NCI-H1417 treated with DMSO at 0.1 percent for 48 hours (cell line): ENCODE measurements at places on chromosomes 1 and 21.

- DNase-seq, result no peak
Measured at GRCh38 chr21:26110715-26111114, 59.9 kb downstream of the APP start.

- DNase-seq, result no peak
Measured at GRCh38 chr1:198730952-198731351, 92.1 kb downstream of the PTPRC start.

DNA sequence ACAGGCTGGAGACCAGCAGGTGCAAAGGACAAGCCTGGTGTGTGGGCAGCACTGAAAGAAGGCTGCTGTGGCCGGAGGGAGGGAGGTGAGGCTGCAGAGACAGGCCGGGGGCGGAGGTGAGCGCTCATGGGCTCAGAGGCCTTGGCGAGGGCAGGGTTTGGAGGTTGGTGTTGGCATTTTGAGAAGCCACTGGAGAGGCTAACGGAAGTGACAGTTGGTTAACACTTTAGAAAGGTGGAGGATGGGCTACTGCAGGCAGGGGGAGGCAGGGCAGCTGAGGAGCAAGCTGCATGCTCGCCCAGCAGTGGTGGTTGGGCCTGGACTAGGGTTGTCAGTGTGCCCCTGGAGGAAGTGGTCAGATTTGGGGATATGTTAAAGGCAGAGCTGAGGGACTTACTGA lies 37.5 kb downstream of the QSOX1 start:
- no peak for DNase-seq

GRCh38 chr1:58779801-58780382 lies 4.0 kb downstream of the JUN start:
- DNase-seq, result peak; percentile 77

- no peak for DNase-seq
Measured at GRCh38 chr1:86151427-86151826, 5.1 kb downstream of the COL24A1 start.

GRCh38 chr1:60065199-60065598 lies 8.4 kb downstream of the C1orf87 start:
- no peak for DNase-seq

DNA sequence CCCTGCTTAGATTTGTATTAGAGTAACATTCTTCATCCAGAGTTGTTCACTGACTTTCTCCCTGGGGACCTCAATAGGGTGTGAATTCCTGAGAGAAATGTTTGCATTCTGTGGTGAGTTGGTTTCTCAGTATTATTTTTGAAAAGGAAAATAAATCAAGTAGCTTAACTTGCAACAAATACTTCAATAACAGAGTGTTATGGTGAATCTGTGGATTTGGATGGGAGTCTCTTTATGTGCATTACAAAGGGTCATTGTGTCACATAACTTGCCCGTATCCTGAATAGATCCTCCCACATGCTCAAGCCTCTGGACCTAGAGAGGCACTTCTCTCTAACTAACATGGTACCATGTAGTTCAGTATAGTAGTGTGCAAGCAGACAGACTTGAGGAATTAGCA lies 68.4 kb upstream of the IPO9 start:
- DNase-seq, result no peak

- no peak for DNase-seq
Measured at GRCh38 chr1:10940451-10940804, 72.0 kb upstream of the TARDBP start.

- no peak for DNase-seq
Measured at GRCh38 chr1:172719066-172719627, 60.2 kb downstream of the FASLG start.

DNA sequence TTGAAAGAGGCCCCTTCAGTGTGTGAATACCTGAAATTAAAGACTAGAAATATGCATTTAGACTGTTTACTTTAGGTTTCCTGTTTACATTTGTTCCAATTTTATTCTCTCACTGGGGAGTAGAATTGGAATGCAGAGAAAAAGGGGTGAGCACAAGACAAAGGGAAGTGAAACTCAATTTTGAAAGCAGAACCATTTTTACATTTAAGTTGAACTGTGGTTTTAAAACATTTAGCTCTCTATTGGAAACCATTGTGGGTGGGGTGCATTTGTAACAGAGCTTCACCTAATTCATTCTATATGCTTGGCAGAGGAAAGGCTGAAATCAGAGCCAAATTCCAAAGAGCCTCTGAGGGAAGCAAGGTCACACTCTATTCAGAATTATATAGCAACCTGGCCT lies 235.3 kb upstream of the C1orf105 start:
- no peak for DNase-seq

DNA sequence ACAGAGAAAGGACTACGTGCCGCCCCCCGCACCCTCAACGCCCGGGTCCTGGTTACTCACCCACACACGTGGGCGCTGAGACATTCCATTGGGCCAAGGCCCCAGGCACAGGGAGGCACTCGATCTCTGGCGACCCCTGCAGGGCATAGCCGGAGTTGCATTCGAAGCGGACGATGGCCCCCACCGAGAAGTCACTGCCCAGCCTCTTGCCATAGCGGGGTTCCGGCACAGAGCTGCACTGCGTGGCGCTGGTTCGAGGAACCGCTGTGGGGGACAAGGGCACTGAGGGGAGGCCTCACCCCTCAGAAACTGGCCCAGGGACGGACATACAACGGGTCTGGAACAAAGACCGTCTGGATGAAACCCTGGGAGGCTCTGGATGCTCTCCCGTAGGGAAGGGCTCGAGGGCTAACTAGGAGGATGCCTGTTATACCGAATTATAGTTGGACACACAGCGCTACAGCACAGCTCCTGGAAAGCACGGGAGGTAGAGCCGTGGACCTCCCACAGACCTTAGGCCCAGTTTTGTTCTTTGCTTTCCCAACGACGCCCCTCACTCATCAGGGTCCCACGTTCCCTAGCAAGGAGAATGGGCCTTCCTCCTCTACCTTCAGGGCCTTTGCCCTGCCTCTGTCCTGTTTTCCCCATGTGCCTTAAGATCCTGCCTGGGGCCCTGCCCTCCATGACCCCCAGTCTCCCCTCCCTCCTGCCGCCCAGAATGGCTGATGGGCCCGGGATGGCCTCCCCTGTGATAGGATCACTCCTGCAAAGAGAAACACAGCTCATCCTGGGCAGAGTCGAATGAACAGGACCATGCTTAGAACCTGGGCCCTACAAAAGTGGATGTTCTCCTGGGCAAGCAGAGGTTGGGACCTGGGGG lies 152.8 kb downstream of the ZSCAN20 start:
- DNase-seq, result no peak

GRCh38 chr1:66556161-66556611 lies 22.2 kb downstream of the SGIP1 start:
- no peak for DNase-seq

GRCh38 chr1:173294843-173295242 lies 87.7 kb upstream of the TNFSF4 start:
- no peak for DNase-seq

DNA sequence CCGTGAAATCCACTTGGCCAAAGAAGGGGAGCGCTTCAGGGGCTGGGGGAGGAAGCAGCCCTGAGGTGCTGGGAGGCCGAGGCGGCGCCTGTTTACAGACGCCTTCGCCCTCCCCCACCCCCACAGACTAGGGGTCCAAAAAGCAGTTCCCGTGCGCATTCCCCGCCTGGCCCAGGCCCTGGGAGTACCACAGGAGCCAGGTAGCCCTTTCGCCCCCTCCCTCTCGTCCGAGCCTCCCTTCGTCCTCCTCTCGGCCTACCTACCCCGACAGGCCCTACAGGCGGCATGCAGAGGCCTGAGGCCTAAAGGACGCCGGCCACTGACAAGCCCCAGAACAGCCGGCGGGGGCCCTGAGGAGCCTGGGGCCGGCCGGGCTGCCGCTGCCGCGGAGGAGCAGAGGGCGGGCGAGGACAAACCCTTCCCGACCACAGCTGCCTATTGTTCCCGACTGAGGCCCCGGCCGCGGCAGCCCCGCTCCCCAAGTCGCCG lies 522 bp downstream of the RC3H1 start:
- DNase-seq, result no peak

GRCh38 chr1:172801771-172802322 lies 142.9 kb downstream of the FASLG start:
- DNase-seq, result no peak

GRCh38 chr21:35352066-35352770 lies 303.1 kb upstream of the RUNX1 start:
- no peak for DNase-seq

GRCh38 chr21:27246741-27247140 lies 279.9 kb upstream of the ADAMTS5 start:
- DNase-seq, result no peak

DNA sequence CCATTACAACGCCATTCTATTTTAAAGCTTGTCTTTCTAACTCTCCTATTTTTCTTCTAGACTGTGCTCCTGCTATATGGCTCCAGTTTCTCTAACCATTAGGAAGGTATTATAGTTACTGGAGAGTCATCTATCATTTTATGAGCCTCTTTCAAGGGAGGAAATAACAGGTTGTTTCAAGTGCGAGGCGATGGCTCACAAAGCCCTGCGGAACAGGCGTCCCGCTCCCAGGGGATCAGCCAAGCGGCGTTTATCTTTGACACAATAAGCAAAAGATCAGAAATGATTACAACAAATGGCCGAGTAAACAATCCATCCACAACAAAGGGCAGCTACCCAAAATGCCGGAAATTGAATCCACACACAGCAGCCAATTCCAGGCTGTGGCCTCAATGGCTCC lies 249.5 kb upstream of the POU3F1 start:
- DNase-seq, result peak; percentile 54

GRCh38 chr1:224739303-224739996 lies 123.3 kb downstream of the CNIH3 start:
- no peak for DNase-seq

DNA sequence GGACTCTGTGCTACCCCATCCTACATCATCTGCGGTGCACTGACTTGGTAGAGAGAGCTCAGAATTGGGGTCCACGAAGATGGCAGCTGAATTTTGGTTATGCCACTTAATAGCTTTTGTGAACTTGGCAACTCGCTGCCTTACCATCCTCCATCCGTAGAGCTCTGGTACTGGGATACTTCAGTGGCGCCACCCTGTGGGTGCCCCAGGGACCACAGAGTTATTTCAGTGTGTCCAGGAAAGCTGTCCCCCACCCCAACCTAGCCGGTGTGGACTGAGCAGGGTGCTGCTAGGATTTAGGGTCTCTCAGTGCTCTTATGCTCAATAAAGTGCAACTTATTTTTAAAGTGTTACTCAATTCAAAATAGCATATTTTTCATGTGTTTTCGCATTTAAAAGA lies 9.0 kb upstream of the USF1 start:
- no peak for DNase-seq

DNA sequence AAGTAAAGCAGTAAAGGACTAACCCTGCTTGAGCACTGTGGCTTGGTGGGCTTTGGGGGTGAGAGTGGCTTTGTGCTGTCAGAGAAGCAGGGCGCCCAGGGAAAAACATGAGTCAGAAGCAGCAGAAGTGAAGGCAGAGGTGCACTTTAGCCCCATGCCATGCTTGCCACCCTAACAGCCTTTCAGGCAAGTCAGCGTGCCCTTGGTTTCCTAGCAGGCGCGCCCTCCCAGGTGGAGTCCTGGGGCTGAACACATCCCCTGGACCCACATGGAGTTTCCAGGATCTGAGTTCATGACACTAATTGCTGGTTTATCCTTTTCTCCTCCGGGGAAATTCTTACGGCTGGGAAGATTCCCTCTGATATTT lies 106.6 kb downstream of the TLR5 start:
- no peak for DNase-seq

- no peak for DNase-seq
Measured at GRCh38 chr1:218402786-218403120, 57.6 kb downstream of the TGFB2 start.

DNA sequence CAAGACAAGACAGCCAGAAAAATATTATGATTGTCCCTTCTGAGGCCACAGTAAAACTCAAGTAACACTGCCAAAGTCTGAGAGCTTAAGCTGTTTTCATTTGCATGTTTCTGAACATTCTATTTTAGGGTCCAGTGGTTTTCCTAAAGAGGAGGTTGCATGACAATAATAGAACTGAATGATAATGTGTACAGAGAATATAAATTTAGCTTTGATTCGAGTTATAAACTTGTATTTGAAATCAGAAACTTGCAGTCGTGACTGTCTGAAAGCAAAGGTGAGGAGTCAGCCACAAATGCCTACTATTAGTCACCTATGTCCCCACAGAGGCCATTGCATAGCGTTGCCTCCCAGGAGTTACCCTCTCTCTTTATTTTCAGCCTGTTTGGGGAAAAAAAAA lies 363.1 kb upstream of the ADGRL2 start:
- no peak for DNase-seq

DNA sequence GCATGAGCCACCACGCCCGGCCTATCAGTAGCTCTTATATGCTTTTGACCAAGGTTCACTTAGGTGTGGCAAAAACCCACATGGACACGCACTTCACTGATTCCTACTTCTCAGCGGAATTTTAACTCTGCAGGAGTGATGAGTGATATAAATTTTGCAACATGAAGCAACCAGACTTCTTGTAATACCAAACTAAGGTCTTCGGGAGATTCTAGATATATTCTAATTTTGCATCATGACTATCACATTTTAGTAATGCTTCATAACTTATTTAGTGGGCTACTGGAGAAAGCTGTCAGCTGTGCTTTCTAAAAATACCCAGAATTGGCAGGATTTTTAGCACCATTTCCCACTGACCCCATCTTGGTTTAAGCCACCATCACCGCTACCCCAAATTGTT lies 27.8 kb downstream of the RHCE start:
- DNase-seq, result no peak

- no peak for DNase-seq
Measured at GRCh38 chr1:182869241-182869666, 30.1 kb downstream of the DHX9 start.

DNA sequence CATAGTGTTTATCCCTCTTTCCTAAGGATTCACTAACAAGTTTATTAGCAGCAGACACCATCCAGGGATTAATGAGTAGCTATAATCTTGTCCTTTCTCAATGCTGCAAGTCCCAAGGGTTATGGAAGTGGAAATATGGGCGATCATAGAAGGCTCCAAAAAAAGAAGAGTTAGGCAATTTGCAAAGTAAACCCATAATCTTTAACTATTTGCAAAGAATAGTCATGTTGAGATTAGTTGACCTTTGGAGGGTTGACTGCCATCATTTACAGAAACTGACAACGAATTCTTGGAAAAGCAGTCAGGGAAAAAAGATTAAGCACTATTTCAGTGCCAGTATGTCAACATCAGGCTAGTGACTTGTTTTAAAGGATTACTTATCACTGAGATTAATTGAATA lies 169.9 kb downstream of the KCNT2 start:
- DNase-seq, result no peak

- no peak for DNase-seq
Measured at GRCh38 chr1:185598332-185598731, 135.9 kb upstream of the HMCN1 start.

GRCh38 chr1:29651684-29652665 lies 415.7 kb downstream of the PTPRU start:
- no peak for DNase-seq

GRCh38 chr1:24905355-24905978 lies 24.6 kb downstream of the RUNX3 start:
- no peak for DNase-seq

GRCh38 chr1:75589637-75590036 lies 21.3 kb downstream of the SLC44A5 start:
- DNase-seq, result no peak

DNA sequence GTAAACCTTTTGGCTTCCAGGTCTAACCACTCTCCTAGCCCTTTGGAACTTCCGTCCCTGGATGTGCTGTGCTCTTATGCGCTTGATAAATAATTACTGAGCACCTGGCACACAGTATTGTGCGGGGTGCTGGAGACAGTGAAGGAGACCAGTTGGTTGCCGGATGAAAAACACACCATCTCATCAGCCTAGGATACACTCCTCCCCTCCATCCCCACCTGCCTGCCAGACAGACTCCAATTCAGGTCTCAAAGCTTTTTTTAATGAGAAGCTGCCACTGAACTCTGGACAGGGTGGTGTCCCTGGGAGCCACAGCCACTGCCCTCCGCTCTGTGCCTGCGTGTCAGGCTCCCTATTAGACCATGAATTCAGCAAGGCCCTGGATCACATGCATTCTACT lies 9.2 kb downstream of the GNB1 start:
- no peak for DNase-seq
